ENCODE measurements at places on chromosomes 11 and 22.

- DNase-seq = no peak
These were observed 19.4 kb upstream of the LDHA start for GRCh38 chr11:18374956-18375355.

DNA sequence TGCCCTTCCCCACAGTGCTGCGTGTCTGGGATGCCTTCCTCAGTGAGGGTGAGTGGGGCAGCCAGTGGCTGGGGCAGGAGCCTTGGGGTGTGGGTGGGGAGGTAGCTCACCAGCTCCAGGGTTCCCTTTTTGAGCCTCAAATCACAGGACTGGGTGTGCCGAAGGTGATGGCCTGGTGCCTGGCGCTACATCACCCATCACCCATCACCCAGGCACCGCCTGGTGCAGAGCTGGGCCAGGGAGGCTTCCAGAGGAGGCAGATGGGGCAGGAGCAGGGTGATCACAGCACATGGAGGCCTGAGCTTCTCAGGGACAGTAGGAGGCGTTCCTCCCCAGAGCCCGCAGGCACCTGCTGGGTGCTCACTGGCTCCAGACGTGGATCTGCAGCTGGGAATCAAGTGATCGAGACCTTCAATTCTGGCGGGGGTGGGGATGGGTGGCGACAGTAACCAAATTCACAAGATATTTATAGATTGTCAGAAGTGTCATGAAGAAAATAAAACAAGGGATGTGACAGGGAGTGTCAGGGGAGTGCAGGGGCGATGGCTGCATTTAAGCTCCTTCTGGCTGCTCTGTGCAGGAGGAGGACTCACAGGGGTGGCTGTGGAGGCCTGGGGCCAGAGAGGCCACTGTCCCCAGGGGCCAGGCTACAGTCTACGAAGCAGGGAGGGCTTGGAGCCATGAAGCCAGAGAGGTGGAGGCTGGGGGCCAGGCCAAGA, 3.2 kb downstream of the TBC1D10C start:
- no peak for DNase-seq

- no peak for DNase-seq
These were observed 61.8 kb upstream of the UBASH3B start for GRCh38 chr11:122593473-122594420.

DNA sequence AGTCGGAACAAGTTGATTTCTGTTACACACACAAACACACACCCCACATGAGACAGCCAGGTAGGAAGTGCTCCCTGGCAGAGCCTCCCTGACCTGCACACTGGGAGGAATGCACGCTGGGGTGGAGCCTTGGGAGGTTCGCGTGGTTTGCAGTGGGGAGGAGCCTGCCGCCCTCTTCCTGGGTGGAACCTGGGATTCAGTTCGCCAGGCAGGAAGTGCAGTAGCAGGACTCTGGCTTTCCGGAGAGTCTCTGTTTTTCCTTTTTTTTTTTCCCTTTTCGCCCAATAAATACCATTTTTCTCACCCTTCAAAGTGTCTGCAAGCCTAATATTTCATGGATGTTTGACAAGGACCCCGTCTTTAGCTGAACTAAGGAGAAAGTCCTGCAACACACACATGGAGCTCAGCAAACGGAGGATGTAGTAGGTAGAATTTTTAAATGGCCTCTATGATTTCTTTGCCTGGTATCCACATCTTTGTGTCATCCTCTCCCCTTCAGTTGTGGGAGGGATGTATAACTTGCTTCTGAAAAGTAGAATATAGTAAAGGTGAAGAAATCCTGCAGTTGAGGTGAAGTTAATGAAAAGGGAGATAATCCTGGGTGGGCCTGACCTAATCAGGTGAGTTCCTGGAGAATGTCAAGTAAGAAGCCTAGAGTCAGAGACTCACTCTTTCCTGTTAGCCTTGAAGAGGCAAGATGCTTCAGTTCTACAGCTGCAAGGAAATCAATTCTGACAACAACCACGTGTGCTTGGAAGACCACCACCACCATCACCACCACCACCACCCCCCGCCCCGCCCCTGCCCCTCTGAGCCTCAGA, 72.9 kb downstream of the PIWIL4 start:
- DNase-seq = no peak

- DNase-seq = no peak
These were observed 2.6 kb upstream of the SART1 start for GRCh38 chr11:65958774-65959420.
